ENCODE measurements at places on chromosomes 11 and 22.

DNA sequence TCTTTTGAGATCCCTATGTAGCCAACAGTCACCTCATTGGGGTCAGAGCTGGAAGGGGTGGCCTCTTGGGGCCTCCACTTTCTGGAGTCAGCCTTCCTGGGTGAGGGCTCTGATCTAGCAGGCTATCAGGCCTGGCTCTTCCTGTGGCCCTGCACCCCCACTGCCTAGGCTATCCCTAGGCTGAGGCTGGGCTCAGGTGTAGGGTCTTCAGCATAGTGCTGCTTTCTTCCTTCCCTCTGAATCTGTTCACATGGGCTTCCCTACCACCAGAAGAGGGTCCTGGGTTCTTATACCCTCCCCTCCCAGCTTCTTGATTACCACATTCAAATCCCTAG is 456 bp upstream of the SPI1 start:
- no peak for DNase-seq

GRCh38 chr11:56846631-56847576 is 98.4 kb upstream of the OR9G4 start:
- DNase-seq = no peak

GRCh38 chr11:20112291-20113148 is 47.8 kb downstream of the DBX1 start:
- DNase-seq = peak; percentile 13

- no peak for DNase-seq
Measured at GRCh38 chr22:39748877-39749276, 144.7 kb downstream of the ENTHD1 start.

GRCh38 chr11:117809236-117810055 is 12.4 kb upstream of the DSCAML1 start:
- peak; percentile 75 for DNase-seq

- no peak for DNase-seq
Measured at GRCh38 chr11:69654660-69655478, 13.9 kb downstream of the CCND1 start.

- DNase-seq = no peak
Measured at GRCh38 chr11:58059007-58059350, 28.2 kb downstream of the OR6Q1 start.

GRCh38 chr22:36069368-36069767 is 40.7 kb upstream of the RBFOX2 start:
- no peak for DNase-seq

DNA sequence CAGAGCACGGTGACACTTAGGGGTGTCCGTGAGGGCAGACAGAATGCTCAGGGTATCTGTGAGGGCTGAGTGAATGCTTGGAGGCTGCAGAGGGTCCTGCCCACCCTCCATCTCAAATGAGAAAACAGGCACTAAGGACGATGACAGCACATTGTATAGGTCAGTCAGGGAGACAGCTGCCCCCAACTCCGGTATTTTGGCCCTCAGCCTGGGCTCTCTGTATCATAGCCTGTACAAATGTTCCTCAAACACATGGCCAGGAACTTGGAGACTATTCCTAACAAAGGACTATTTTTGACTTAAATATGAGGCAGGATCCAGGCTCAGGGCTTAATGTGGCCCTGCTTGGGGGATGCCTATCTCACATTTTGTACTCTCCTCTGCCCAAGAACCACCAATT is 145.4 kb downstream of the OPCML start:
- no peak for DNase-seq

- peak; percentile 32 for DNase-seq
Measured at GRCh38 chr11:129766898-129767604, 48.6 kb upstream of the TMEM45B start.

GRCh38 chr11:97355230-97355629 is 965.4 kb downstream of the JRKL start:
- no peak for DNase-seq

DNA sequence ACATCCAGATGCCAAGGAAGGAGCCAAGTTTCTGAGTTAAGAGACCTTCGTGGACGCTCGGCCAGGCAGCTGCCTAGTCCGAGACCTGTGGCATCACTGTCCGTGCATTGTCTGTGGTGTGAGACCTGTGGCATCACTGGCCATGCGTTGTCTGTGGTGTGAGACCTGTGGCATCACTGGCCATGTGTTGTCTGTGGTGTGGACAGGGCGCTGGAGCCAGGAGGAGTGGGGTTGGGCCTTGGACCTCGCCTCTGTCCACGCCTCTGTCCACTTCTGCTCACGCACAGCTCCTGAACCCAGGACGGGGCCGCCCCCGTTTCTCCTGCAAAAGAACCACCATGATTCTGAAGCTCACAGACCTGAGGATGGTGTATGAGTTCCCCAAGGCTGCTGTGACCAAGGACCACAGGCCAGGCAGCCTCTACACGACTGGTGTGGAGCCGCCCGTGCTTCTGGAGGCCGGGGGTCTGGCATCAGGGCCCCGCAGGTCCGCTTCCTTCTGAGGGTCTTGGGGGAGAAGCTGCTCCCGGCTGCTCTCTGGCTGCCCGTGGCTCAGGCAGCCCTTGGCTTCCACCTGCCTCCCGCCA is 1218.3 kb downstream of the BRD1 start:
- no peak for DNase-seq

DNA sequence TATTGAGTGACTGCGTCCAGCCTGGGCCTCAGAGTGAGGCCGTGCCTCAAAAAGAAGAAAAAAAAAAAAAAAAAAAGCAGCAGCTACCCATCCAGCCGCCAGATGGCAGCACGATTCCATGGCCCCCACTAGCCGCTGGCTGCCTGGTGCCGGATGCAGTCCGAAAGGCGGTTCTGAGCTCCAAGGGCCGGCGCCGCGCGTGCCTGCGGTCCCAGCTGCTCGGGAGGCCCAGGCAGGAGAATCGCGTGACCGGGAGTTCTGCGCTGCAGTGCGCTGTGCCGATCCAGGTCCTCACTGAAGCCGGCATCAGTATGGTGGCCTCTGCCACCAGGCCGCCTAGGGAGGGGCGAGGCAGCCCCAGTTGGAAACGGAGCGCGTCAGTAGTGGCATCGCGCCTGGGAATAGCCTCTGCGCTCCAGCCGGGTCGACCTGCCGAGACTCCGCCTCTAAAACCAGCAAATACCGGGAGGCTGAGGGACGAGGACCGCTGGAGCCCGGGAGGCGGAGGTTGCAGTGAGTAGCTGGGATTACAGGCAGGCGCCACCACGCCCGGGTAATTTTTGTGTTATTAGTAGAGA is 19.3 kb downstream of the SCARF2 start:
- peak; percentile 76 for DNase-seq

DNA sequence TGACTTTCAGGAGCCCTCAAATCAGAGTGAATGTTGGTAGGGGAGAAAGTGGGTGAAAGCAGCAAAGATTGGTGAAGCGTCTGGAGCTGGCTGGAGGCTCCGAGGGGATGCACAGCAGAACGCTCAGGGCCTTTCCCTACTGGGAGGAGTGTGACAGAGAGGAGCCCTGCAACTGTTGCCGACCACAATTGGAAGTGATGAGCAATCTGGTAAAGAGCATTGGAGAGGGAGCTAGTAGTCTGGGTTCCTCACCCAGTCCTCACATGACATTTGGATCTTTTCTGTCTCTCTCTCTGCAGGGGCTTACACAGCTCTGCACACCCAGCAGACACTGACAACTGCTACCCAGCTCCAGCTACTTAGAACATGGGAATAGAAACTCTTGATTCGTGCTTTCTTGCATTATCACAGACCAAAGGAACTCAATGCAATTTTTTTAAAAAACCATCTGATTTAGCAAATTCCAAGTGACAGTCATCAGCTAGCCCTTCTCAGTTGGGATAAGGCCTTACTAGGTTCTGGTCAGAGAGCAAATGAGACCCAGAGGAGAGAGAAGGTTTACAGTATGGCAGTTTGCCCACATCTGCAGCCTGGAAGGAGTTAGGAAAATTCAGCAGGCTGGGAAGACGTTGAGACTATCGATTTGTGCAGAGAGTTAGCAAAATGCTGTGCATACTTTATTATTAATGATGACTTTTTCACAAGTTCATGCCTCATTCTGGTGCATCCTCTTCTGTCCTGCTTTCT is 278.0 kb upstream of the PLET1 start:
- DNase-seq = peak; percentile 24

- DNase-seq = no peak
Measured at GRCh38 chr22:49163258-49163959, 664.3 kb downstream of the BRD1 start.

DNA sequence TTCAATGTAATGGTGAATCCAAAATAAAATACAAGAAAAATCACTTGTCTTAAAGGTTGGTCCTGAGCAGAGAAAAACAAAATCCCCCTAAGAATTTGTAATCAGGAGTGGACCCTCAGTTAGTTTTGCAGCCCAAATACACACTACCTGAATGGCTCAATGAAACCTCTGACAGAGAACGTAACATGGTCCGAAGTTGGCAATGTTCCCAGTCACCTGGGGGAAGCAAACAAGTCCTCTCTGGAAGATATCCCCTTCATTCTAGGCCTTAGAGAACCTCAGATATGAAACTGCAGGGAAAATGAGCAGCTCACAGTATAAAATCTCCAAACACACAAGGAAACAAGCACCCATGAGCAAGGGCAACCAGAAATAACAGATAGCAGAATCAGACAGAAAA is 58.2 kb downstream of the MORC2 start:
- no peak for DNase-seq

DNA sequence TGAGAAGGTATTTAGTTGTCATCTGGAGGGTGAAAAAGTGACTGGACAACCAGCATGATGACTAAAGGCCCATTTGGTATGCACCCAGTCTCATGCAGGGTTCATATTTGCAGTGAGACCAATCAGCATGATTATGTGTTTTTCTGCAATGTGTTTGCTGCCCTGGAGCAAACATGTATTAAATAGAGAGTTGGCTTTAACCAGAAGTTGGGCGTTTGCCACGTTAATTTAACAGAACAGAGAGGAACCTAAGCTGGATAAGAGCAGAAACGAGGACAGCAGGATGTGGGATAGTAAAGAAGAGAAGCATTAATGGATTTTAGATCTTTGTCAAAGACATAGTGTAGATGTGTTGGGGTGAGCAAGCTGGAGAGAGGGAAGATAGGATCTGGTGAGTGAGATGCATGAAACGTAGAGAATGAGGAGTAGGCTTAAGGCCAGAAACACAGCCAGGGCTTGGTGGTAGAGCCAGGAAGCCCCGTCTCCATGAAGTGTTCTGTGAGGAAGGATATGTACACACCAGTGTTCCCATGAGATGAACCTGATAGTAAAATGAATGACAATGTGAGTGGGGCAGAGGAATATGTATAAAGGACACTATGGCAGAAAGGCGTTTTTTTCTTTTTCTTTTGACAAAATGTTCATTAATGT is 164.0 kb upstream of the PDGFD start:
- no peak for DNase-seq

- DNase-seq = no peak
Measured at GRCh38 chr22:47107431-47107830, 345.0 kb downstream of the TBC1D22A start.

GRCh38 chr22:44730490-44731356 is 21.7 kb upstream of the ARHGAP8 start:
- no peak for DNase-seq

- DNase-seq = no peak
Measured at GRCh38 chr11:130051082-130051481, 18.6 kb upstream of the APLP2 start.

- no peak for DNase-seq
Measured at GRCh38 chr11:45289369-45289768, 3.2 kb upstream of the SYT13 start.

GRCh38 chr11:119300198-119300964 is 16.5 kb downstream of the MCAM start:
- DNase-seq = no peak

DNA sequence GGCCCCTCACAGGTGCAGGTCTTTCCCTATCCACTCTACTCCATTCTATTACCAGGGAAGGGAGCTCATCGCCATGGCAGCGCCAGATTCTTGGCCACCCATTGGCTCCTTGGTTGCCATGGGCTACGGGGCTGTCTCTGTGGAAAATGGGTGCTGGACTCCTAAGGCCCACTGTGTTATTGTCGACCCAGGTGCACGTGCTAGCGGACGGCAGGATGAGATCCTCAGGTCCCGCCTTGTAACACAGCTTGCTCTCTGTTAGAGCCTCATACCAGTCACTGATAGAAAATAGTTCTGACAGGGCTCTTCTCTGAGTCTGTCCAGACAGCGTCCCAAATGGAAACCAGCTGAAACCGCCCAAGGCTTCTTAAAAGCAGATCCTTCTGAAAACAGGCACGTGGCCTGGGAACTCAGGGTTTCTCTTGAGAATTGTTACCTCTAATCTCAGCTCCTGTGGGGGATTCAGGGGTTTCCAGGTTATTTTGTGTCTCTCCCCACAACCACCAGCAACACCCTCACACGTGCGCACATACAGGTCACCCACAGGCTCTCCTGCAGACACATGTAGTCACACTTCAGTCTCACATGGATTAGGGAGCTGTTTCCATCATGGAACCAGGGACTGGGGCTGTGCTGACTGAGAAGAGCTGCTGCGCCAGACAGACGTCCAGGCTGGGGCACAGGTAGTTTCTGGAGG is 1.5 kb downstream of the TUB start:
- no peak for DNase-seq

DNA sequence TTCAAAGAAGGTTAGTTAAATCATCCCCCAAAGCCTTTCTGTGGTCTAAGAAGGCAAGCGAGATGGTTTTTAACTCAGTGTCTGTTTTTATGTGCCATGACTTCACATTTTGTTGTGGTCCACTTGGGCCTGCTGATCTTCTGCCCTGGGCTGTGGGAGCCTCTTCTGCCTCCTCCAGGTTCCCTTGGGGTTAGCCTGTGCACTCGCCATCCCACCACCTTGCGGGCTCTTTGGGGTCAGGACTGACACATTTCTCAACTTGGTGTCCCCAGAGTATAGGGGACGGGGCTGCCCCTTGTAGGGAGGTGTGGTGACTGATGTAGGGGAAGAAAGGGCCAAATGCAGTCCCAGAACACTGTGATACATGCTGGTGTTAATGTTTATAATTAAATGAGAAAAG is 207.0 kb downstream of the TBC1D22A start:
- peak; percentile 63 for DNase-seq

DNA sequence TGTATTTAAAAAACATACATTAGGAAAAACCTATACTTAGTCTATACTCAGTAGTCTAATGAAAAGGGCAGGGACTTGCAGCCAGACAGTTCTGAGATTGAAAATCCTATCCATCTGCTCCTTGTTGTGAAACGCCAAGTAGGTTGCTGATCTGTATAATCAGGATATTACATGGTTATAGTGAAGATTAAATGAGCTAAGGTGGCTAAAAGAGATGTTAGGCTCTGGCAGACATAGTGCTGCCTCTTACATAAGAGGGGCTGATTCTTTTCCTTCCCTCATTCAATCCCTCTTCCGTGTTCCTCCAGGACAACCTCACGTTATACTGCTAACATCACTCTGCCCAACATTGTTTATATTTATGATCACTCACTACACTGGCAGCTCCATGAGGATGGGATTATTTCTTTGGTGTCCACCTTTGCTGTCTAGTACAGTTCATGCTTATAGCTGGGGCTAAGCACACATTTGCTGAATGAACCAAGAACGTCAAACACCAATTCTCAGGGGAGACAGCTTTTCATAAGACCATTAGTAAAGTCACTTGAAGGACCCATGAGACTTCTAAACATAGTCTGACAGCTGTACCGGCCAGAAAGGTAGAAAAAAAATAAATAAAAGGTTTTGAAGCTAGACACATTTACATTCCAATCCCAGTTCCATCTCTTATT is 46.3 kb downstream of the GAB2 start:
- DNase-seq = no peak

All from activated CD4-positive, alpha-beta T cell treated with anti-CD3 and anti-CD28 coated beads for 48 hours (primary cell).